ENCODE measurements at places on chromosomes 2 and 18.

GRCh38 chr2:52220393-52220792, 1188.5 kb upstream of the NRXN1 start:
- no peak for DNase-seq

DNA sequence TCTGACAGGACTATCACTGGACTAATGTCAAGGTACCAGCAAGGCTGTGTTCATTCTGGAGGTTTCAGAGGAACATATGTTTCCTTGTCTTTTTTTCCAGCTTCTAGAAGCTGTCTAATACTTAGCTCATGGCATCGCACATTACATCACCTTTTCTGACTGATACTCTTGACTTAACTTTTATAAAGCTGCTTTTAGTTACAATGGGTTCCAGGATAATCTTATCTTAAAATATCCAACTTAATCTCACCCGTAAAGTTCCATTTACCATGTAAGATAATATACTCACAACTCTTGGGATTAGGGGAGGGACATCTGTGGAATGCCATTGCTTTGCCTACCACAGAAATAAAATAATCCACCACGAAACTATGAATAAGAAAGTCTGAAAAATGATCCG, 394.2 kb downstream of the CDH19 start:
- no peak for DNase-seq

- DNase-seq = peak; percentile 90
Observed at GRCh38 chr2:234998404-234999211, 46.8 kb downstream of the SH3BP4 start.

DNA sequence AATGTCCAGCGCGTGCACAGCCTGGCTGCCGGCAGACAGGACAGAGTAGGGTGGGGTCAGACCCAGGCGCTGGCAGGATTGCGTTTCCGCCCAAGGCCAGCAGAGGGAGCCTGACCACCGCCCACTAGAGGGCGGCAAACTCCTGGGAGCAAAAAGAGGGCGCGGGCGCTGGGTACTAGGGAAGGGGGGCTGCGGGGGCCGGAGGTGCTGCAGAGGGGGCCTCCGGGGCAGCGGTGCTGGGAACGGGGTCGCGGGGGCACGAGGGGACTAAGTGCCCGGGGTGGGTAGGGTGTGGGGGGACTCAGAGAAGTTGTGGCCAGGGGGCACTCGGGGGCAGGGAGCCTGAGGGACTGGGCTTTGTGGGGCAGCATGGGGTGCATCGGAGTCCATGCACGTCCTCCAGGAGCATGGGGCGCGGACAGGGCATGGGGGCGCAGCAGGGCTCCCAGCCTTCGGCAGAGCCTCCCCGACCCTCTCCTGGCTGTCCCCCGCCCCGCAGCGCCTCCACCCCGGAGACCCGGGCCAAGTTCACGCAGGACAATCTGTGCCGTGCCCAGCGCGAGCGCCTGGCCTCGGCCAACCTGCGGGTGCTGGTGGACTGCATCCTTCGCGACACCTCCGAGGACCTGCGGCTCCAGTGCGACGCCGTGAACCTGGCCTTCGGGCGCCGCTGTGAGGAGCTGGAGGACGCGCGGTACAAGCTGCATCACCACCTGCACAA, 3.2 kb downstream of the TEKT4 start:
- no peak for DNase-seq

DNA sequence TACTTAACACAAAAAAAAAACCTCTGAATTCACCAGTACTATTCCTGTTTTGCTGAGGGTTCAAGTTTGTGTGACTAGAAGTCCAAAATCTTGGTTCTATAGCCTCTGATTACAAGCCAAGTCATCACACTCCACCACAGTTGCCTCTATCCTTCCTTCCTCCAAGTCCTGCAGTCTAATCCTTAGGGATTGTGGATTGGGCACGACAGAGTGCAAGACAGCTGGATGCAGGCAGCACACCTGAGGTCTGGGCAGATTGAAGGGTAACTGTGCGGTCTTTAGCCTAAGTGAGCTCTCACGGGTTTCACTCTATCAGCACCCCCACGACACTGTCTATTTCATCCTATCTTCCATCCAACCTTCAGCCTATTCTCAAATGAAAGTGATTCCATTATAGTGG, 299.4 kb upstream of the ID2 start:
- no peak for DNase-seq

DNA sequence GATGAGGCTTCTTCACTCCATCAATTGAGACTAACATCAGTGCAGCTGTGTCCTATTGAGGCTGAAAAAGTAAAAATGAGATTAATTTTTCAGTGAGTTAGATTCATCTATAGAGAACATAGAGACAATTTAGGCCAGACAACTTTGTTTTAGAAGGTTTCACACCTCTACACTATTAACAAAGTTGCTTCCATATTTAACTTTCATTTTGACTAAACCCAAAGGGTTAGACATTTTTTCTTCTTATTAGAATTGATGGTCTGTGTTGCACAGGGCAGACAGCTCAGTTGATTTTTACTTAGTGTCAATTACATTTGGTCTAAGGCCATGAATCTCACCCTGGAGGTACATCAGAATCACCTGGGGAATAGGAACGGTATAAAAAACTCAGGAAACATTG, 130.2 kb upstream of the NXPH2 start:
- DNase-seq = no peak

DNA sequence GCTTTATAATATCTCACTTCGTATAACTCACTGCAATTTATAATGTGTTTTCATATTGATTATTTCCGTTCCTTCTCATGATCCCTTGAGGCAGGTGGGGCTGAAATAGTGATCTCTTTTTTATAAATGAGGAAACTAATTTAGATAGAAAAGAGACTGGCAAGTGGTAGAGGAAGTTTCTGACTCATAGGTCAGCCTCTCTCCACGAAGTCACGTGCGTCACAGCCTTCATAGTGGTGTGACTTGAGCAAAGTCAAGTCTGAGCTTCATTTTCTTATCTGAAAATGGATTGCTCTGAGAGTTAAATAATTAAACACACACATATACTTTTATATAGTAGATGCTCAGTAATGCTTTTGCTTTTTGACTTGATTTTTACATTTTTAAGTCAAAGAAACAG, 19.9 kb downstream of the ABCG5 start:
- peak; percentile 72 for DNase-seq

- DNase-seq = no peak
Observed at GRCh38 chr18:2326999-2327398, 244.3 kb downstream of the METTL4 start.

- DNase-seq = no peak
Observed at GRCh38 chr2:232588680-232589585, 38.4 kb downstream of the EIF4E2 start.

DNA sequence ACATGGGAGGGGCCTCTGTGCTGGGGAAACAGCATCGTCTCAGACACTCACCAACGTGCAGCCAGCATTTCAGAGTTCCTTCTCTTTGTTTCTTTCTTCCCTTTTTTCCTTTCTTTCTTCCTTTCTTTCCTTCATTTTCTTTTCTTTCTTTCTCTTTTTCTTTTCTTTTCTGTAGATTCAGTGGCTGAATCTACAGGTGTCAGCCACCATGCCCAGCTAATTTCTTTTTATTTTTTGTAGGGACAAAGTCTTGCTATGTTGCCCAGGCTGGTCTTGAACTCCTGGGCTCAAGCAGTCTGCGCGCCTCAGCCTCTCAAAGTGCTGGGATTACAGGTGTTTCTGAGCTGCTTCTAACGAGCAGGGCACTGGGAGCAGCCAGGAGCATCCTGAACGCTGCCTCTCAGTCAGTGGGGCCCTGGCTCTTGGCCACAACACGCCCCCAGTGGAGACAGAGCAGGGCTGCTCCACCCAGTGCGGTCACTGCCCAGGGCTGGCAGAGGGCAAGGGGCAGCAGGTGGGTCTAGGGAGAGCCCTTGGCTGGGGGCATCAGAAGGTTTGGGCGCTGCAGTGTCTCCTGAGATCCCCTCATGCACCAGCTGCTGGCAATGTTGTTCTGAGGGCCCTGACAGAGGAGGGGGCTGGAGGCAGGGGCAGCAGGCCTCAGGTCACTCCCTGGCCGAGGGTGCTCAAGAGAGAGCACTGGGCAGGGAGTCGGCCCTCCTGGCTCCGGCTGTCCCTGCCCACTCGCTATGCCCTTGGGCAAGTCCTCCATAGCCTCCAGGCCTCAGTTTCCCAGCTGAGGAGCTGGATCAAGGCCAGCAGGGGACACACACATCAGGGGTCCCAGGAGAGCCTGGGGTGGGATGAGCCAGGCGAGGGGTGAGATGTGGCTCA, 4.7 kb upstream of the KLHL30 start:
- DNase-seq = no peak

- DNase-seq = no peak
Observed at GRCh38 chr2:216618785-216619184, 14.4 kb upstream of the IGFBP2 start.

GRCh38 chr2:54546923-54547720, 91.0 kb downstream of the SPTBN1 start:
- DNase-seq = no peak

GRCh38 chr2:205776139-205776538, 93.8 kb downstream of the NRP2 start:
- DNase-seq = no peak

DNA sequence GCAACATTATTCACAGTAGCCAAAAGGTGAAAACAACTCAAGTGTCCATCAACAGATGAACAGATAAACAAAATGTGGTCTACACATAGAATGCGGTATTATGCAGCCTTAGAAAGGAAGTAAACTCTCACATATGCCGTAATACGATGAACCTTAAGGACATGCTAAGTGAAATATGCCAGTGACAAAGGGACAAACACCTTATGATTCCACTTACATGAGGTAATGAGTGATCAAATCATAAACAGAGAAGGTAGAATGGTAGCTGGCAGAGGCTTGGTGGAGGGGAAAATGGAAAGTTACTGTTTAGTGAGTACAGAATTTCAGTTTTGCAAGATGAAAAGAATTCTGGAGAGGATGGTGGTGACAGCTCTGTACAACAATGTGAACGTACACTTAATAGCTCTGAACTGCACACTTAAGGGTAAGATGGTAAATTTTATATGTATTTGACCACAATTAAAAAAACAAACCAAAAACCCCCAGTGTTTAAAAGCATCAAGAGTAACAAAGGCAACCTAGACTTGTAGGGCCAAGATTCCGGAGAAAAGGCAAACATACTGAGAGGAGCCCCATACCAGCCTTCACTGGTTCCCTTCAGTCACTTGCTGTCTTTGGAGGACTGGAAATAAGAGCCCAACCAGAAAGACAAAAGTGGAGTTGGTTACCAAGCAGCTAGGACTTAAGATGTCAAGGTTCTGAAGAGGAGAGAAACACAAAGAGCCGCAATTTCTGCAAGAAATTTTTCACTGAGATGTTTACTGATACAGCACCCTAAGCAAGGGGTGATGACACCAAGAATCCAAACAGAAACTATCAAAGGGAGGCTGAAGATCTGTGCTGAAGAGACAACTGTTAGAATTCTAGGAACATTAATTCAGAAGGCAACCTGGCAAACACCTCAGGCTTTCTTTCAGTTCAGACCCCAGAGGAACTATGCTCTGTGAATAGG, 61.3 kb downstream of the CUL3 start:
- peak; percentile 37 for DNase-seq

GRCh38 chr18:25799231-25799630, 291.2 kb downstream of the SS18 start:
- peak; percentile 82 for DNase-seq

- DNase-seq = no peak
Observed at GRCh38 chr18:13392029-13392750, 173.6 kb downstream of the LDLRAD4 start.

DNA sequence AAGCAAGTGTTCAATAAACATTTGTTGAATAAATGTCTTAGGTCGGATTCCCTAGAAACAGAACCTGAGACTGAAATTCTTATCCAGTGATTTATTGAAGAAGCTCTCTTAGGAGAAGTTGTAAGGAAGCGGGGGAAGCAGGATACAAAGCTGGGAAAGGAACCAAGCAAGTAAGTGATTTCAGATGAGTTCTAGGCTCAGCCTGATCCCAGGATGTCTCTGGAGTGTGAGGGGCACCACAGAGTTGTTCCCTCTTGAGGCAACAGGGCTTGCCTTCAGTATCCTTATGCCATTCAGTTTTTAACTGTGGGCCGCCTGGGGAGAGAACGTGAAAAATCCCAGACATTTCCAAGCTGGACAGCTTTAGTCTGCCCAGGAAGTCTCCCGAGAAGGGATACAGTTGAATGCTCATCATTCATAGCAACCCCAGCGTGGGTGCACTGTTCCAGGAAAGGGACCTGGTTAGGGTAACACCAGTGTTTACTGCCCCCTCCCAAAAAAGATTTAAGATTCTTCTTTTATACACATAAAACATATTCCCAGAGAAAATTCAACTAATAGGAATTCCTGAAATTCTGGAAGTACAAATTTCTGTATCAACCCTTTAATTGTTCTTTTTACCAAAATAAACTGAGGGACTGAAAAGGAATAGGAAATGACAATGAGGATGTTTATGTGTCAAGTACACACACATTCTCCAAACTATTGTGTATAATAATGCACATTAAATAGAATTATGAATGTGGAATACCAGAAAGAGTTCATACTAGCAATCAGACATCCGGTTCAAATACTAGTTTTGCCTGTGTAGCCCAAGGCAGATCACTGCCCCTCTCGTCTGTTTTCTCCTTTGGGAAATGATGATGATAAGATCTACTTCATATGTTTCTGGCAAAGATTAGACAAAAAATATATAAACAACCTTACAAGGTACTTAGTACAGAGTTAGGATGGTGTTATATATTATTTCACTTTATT, 592.1 kb upstream of the CDH2 start:
- DNase-seq = peak; percentile 31

DNA sequence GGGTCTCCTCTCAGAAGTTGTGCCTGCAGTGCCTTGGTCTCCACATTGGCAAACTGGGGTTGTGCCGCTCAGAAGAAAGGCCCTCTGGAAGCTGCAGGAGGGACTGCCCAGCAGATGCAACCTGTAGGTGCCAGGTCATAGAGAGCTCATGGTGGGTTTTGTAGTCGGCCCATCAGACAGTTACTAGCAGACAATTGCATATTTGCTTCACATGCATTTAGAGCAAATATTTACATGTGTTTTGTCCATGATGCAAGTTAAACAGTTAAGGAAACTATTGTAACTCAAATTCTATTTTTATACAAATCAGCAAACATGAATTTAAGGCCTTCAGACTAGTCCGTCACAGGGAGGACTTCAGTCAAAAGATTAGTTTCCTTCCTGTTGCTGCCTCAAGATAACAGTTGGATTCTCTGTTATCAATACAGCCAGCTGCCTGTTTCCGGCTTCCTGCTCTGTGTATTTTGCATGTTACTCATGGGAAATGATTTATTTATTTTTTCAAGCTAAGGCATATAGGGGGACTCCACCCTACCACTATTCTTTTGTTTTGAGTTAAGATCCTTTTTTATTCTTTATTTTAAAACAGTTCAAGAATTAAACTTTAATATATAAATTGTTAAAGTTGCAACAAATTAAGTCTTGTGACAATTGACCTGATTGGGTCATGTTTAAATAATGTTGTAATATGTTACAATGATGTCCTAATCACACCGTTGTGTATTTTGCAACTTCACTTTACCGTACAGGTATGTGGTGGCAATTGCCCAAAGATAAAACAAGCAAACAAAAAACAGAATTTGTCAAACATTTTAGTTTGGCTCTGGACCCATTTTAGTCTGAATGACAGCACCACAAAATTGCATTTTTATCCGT, 133.5 kb downstream of the SPTBN1 start:
- peak; percentile 46 for DNase-seq

- DNase-seq = peak; percentile 91
Observed at GRCh38 chr18:61606759-61607158, 273.5 kb downstream of the CDH20 start.

All from mesenchymal stem cell (in vitro differentiated cells and primary cell).